ENCODE measurements at places on chromosomes 3 and 15.

- DNase-seq, result no peak
Measured at GRCh38 chr3:110478377-110479054, 593.1 kb upstream of the NECTIN3 start.

- DNase-seq, result no peak
Measured at GRCh38 chr3:194140520-194141414, 4.8 kb downstream of the HES1 start.

- no peak for DNase-seq
Measured at GRCh38 chr3:111750278-111750884, 108.7 kb upstream of the PHLDB2 start.

DNA sequence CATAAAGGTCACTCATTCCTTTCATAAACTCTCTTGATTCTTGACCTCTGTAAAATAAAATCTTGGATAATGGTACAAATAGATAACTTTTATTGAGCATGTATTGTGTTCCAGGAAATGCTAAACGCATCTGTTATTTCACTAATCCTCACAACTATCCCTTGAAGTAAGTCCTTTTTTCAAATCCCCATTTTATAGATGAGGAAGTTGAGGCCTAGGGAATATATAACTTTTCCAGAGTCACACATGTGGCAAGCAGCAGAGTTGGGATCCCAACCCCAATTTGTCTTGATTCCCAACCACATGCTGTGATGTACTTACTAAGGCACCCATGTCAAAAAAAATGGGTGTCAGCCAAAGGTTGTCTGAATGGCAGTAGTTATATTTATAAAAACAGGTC lies 6.3 kb downstream of the VPS39 start:
- no peak for DNase-seq

- no peak for DNase-seq
Measured at GRCh38 chr3:50585919-50586762, 16.8 kb downstream of the HEMK1 start.

GRCh38 chr15:74043425-74044266 lies 38.7 kb downstream of the GOLGA6A start:
- no peak for DNase-seq

DNA sequence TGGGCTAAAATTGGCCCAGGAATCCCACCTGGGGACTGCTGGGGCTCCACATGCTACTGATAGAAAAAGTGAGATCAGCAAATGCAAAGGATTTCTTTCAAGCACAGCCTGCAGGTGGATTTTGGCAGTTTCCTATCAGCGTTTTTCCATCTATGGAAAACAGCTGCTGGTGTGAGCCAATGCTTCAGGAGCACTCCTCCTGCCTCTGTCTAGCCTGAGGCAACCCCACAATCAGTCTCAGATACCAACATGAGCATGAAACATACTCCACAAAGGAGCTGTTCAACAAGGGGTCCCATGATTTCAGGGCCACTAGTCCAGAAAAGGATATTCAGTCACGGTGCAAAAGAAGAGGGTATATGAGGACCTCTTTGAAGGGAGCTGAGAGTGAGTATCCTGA lies 311.5 kb upstream of the THBS1 start:
- DNase-seq, result no peak

GRCh38 chr3:126476166-126477060 lies 722 bp upstream of the ZXDC start:
- DNase-seq, result no peak

DNA sequence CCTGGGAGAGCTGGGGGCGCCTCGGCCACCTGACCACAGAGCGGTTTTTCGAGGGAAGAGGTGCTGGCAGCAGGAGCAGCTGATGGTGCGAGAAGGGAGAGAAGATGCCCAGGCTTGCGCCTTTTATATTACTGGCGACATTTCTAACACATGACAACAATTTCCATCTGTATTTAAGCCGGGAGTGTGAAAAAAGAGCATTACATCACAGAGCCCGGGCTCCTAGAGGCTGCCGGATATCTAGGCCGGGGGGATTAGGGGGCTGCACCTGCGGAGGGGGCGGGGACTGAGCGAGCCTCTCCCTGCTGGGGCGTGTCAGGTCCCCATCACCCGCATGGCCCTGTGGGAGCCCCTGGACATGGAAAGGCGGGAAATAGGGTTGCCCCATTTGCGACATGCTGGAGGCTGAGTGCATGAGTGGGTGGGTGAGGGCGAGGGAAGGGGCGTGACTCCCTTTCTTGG lies 440.7 kb downstream of the MAGI1 start:
- DNase-seq, result no peak

- peak; percentile 91 for DNase-seq
Measured at GRCh38 chr3:59480486-59480995, 430.7 kb upstream of the CFAP20DC start.

GRCh38 chr3:50573566-50574443 lies 4.5 kb downstream of the HEMK1 start:
- no peak for DNase-seq

GRCh38 chr3:50318615-50319014 lies 3.9 kb downstream of the HYAL2 start:
- DNase-seq, result no peak

DNA sequence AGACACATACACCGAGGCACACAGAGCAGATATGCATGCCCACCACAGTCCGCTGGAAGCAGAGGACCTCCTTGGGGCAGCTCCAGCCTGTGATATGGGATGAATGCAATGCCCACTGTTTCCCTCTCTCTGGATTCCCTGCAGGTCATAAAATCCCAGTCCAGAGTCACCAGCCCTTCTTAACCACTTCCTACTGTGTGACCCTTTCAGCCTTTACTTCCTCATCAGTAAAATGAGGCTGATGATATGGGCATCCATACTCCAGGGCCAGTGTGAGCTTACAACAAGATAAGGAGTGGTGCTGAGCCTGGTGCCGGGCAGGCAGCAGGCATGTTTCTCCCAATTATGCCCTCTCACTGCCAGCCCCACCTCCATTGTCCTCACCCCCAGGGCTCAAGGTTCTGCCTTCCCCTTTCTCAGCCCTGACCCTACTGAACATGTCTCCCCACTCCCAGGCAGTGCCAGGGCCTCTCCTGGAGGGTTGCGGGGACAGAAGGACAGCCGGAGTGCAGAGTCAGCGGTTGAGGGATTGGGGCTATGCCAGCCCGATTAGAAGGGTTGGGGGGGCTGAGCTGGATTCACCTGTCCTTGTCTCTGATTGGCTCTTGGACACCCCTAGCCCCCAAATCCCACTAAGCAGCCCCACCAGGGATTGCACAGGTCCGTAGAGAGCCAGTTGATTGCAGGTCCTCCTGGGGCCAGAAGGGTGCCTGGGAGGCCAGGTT lies at the start of gene GNAT1:
TSS of gene GNAT1 (plus strand) at position 675 of the 725 bp plus-strand sequence. CDS start 116 bp downstream, outside the sequence.
- DNase-seq, result no peak

DNA sequence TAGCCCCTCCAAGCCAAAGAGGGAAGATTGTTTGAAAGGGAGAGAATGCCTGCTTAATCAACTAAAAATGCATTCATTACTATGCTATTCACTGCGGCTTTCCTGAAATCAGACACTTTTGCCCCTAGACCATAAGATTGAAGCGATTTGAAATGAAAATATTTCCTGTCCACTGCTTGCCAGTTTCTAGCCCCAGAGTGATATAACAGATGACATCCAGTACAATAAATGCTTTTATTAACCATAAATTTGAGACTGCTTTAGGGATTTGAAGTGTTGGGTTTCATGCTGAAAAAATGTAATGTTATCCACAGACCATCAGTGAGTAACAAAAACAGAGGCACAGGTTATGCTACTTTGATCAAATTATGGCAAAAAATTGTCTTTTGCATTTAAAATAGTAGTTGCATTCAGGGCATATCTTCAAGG lies 14.1 kb downstream of the IL17RD start:
- DNase-seq, result no peak

DNA sequence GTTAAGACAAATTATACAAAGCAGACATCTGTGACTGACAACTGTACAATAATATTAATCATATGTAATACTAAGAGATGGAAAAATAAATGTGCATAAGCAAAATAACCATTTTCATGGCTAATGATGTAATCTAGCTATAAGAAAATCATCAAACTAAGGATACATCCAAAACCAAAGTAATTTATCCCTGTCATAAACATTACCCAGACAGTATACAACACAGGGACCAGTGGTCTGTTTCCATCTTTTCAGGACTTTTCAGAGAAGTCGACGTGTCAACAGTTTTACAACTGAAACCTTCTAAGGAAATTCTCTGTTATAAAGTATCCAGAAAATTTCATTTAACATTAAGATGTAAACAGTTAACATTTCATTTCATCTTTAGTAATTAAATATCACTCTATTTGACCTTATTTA lies 11.0 kb downstream of the THBS1 start:
- DNase-seq, result no peak

DNA sequence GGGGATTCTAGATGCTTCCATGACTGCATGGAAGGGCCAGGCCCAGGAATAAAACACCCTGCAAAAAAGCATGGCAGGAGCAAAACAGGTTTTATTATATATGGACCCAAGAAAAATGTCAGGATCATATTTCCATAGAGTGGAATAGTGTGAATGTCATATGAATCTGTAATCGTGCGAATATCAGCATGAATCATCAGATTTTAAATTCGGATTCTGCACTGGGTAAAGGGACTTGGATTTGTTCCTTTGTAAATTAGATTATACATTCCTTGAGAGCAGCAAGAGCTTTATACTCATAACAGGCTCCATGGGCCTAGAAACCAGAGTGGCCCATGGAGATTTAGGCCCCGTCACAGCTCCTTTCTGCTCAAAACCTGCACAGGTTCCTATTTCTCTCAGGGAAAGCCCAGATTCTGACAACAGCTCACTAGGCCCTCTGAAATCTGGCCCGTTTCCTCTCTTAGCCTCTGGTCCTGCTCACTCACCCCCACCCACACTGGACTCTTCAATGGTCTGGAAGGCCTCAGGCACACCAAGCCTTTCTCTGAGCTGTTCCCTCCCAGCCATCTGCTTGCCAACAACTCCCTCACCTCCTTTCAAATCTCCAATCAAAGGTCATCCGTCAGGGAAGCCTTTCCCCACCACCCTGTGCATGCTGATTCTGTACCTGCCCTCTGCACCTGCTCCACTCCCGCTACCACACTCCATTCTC lies 76.0 kb downstream of the FEM1B start:
- DNase-seq, result no peak

- no peak for DNase-seq
Measured at GRCh38 chr3:34256021-34256420, 457.6 kb downstream of the PDCD6IP start.

DNA sequence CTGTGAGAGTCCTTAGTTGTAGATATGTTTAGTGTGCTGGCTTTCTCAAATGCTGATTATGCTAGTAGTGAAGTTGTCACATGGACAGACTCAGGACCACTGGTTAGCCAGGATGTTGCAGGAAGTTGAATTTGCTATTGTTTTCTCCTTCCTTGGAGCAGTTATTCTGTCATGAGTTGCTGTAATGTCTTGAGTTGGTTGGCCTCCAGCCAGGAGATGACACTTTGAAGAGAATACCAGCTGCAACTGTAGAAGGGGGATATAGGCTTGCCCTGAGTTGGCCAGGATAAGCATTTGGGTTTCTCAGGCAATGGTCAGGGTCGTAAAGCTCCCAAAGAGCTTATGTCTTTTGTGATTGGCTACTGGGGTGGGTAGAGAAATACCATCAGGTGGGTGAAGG lies 206.7 kb downstream of the ZNF621 start:
- no peak for DNase-seq

GRCh38 chr3:171374260-171374659 lies 85.9 kb downstream of the TNIK start:
- no peak for DNase-seq

GRCh38 chr15:68106656-68107055 lies 52.5 kb downstream of the PIAS1 start:
- DNase-seq, result no peak

- DNase-seq, result no peak
Measured at GRCh38 chr15:45180648-45181436, 6.9 kb downstream of the SHF start.

GRCh38 chr3:39980781-39981180 lies 171.4 kb downstream of the MYRIP start:
- DNase-seq, result no peak

- DNase-seq, result no peak
Measured at GRCh38 chr15:93072011-93072410, 17.0 kb downstream of the RGMA start.

GRCh38 chr15:33150971-33151370 lies 43.5 kb downstream of the FMN1 start:
- DNase-seq, result no peak

GRCh38 chr3:120177151-120177550 lies 82.9 kb upstream of the GSK3B start:
- no peak for DNase-seq

DNA sequence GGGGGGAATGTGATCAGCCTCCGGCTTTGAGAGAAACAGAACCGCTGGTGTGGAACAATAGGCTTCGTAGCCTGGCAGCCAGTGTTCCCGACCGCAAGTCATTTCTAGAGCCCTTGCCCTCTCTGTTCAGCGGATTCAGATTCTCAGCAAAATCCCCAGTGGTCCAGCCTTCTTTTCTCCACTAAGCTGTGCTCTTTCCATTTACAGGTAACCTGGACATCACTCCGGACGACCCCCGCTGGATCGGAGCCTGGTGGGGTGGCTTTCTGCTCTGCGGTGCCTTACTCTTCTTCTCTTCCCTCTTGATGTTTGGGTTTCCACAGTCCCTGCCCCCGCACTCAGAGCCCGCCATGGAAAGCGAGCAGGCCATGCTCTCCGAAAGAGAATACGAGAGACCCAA lies 250.6 kb downstream of the SLCO3A1 start:
- no peak for DNase-seq

DNA sequence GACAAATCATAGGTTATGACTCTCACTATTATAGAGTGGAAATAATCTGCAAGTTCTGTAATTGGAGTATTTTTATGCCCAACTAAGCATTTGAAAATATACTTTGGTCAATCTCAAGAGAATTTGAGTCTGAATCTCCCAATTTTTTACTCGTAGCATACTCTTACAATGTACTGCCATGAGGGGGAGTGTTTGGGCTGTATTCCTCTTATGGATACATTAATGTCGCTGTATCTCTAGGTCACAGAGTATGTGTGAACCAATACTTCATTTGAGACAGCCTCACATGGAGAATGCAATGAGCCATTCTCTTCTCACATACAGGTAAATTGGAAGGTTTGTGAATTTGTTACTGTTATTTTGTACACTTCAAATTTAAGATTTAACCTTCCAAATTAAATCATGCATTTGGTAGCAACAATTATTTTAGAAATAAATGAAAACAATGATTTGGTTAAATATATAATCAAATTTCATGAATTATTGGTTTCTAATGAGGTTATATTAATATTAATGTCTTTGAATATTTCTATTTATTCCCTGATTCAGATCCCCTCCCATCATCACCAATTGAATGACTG lies 5.5 kb upstream of the CD200 start:
- DNase-seq, result peak; percentile 88

DNA sequence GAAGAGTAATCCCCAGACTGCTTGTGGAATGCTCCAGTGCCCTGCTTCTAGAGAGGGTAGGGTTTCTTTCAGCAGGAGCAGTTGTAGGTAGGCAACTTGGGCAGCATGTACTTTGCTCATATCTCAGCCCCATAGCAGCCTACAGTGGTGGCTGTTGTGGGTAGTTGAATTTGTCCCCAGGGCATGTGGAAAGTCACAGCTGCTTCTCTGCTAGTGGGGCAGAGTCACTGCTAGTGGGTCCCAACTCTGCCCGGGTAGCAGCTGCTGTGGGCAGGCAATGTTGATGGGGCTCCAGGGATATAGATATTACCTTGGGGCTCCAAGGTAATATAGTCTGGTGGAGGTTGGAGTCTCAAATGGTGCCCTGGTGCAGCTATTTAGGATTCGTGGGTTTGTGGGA lies 174.5 kb downstream of the OTOL1 start:
- DNase-seq, result no peak

GRCh38 chr3:129379582-129380358 lies 48.7 kb downstream of the EFCAB12 start:
- DNase-seq, result no peak
